Activated CD4-positive, alpha-beta T cell treated with anti-CD3 and anti-CD28 coated beads for 1 hour (primary cell): ENCODE measurements at places on chromosomes 4 and X.

DNA sequence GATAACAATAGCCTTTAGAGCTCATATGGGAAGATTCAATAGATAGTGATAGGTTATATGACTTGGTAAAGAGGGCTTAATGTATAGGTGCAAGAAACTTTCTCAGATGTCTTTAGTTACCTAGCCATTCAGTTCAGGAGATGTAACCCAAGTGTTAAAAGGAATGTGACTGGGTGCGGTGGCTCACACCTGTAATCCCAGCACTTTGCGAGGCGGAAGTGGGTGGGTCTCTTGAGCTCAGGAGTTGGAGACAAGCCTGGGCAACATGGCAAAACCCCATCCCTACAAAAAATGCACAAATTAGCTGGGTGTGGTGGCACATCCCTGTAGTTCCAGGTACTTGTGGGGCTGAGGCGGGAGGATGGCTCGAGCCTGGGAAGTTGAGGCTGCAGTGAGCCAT is 7.9 kb downstream of the TET2 start:
- no peak for DNase-seq

DNA sequence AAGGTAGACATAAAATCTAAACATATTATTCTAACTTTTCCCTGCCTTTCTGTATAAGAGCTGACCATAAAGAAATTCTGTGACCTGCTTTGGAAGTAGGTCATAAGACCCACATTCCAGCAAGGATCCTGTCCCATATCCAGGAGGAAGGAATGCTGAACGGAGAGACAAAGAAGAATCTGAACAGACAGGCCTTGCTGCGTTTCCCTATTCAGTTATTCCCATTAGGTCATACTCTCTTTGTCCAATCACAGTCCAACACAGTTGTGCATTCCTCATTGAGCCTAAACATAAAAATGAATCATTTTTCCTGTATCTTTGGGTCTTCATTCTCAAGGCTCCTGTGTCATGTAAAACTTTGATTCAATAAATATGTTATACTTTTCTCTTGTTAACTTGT is 287.6 kb upstream of the TAPT1 start:
- no peak for DNase-seq

DNA sequence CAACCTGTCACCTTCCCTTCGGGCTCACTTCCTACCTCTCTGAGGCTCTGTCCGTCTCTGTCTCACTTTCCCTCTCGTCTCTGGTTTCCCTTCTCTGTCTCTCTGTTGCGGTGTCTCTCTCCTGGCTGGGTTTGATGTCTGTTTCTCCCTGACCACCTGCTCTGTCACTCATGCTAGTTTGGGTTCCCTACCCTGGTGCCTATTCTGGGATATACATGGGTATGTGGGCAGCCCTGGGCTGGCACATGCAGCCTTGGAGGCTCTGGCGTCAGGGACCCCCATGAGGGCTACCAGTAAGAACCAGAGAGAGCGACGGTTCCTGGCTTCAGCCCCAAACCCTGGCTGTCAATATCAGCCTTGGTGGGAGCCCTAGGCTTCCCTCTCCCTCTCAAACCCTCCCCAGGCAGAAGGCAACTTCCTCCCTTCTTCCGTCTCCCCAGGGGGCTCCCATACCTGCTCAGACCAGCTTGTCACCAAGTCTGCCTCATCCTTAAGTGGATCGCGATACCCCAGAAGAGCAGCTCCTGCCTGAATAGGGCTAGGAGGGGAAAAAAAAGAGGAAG is 314 bp downstream of the DNASE1L1 start:
- DNase-seq = no peak

- no peak for DNase-seq
Observed at GRCh38 chrX:46354481-46354880, 190.7 kb downstream of the ZNF674 start.

DNA sequence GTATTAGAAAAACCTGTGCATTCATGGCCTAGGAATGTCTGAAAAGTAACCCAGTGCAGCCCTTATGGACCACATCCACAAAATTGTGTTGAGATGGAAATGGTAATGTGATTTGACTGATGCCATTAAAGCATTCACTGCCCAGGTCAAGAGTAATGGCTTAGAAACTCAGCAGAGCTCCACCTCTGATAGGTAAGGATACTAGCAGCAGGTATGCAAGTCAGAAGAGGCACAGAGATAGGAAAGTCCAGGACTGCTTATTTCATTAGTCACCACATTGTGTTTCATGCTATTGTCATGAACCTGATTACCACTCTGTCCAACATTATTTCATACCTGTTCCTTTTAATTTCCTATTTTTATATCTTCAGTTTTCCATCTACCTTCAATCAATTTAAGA is 2042.2 kb downstream of the ARAP2 start:
- no peak for DNase-seq

GRCh38 chr4:16199093-16199492 is 27.2 kb downstream of the TAPT1 start:
- no peak for DNase-seq

DNA sequence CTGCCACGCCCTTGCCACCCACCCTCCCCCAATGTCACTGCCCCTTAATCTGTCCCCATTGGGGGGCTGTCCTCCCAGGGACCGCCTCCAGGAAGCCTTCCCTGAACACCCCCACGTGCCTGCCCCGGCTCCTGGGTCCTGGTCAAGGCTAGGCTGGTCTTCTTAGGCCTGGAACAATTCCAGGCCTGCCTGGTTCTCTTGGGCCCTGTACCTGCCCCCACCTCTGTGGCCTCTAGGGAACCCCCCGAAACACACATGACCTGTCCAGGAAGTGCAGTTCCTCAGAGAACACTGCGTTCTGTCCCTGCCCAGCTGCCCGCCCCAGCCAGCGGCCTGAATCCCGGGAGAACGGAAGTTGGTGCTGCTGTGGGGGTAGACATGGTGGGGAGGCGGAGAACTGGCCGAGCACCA is 5.1 kb downstream of the MXD4 start:
- no peak for DNase-seq
